Renal cortex interstitium (tissue), 15 donors: ENCODE measurements at places on chromosomes 13 and 19.
A peak's percentile ranks its signal among the peaks of the same experiment; 100 is the strongest.

- no peak for DNase-seq
Observed at GRCh38 chr19:39506944-39507714, 7.8 kb upstream of the SELENOV start.

- DNase-seq, result no peak
Observed at GRCh38 chr19:2727640-2727944, 6.4 kb upstream of the DIRAS1 start.

GRCh38 chr13:26541678-26542568 is 15.6 kb upstream of the WASF3 start:
- DNase-seq, result no peak

DNA sequence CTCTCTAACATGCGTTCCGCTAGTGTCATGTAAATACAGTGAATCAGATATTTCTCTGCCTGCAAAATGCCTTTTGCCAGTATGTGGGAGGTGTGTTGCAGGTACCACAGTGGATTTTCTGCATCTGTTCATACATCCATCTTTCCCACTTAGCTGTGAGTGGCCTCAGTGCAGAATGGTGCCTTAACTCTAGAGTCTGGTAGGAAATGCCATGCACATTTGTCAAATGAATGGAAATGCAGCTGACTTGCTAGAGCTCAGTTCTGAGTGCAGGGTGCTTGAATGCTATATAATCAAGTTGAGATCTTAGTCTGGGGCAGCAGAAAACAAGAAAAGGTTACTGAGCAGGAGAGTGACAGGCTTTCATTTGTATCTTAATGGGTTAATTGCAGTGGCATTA is 68.2 kb downstream of the LRCH1 start:
- no peak for DNase-seq

GRCh38 chr13:27028683-27029480 is 142.7 kb downstream of the USP12 start:
- DNase-seq, result no peak

DNA sequence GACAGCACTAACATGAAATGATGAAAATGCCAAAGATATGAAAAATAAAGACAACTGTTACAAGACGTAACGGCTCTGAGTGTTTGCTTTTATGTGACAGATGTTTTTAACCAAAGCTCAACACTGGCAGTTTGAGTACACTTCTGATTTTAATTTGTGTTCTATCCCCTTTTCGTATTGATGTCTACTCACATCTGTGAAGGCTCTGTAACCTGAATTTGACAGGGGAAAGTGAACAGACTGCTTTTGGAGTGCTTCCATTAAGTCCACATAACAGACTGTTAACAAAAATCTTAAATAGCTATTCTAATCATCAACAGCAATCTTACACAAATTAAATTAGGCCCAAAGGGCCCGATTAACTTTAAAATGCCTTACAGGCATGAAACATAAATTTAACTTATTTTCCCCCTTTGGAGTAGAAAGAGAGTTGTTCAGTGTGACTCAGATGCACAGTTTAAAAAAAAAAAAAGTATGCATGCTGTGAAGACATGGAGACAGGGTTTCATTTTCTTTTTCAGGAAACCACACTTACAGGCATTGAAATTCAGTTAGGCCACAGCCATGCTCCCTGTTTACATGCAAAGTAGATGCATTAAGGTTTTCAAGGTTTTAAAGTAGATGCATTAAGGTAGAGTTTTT is 16.3 kb upstream of the RNASEH2B start:
- DNase-seq, result no peak

DNA sequence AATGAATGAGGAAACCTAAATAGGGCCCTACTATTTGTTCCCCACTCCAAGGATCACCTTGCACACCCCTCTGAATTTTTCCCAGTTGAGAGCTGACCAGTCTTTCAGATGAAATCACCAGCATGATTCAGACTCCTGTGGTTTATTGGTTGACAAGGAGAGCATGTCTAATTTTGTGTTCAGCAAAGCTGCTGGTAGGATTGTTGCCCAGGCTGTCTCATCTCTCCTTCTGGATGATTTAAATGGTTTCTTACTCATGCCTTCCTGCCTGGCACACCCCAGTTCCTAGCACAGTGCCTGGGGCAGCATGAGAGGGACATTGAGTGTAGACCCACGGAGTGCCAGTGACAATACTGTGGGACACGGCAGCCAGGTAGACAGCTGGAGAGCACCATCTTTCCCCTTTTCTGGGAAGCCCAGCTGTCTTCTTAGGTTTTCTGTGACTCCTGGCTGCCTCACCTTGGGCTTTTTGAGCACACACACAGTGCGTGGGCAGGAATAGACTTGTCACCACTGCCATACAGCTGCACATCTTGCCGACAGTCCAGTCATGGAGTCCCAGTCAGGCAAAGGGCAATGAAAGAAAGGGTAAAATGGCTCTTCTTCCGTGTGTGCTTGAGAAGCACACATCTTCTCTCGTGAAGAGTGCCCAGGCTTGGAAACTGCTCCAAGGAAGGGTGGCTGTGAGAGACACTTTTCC is 12.3 kb downstream of the FGF9 start:
- DNase-seq, result no peak

DNA sequence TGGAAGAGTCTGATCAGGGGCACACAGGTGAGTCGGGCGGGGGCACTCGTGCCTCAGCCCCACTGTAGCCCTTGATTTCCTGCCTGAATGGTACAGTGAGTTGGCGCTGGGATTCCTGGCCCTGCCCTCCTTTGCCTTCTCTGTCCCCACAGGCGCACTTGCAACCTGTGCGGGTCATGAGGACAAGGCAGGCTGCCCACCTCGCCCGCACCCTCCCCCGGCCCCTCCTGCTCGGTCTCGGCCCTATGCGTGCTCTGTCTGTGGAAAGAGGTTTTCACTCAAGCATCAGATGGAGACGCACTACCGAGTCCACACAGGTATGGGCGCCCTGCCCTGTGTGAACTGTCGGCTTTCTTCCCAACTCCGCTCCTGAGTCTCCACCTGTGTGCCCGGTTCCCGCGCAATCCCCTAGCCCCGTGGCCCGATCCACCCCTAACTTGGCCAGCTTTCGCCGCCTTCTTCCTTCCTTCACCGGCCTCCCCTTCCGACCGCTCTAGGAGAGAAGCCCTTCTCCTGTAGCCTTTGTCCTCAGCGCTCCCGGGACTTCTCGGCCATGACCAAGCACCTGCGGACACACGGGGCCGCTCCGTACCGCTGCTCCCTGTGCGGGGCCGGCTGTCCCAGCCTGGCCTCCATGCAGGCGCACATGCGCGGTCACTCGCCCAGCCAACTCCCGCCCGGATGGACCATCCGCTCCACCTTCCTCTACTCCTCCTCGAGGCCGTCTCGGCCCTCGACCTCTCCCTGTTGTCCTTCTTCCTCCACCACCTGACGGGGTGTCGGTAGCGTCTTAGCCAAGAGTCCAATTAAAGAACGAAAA is 1.6 kb upstream of the KMT2B start:
- DNase-seq, result no peak

- no peak for DNase-seq
Observed at GRCh38 chr13:66443926-66444325, 786.2 kb downstream of the PCDH9 start.

DNA sequence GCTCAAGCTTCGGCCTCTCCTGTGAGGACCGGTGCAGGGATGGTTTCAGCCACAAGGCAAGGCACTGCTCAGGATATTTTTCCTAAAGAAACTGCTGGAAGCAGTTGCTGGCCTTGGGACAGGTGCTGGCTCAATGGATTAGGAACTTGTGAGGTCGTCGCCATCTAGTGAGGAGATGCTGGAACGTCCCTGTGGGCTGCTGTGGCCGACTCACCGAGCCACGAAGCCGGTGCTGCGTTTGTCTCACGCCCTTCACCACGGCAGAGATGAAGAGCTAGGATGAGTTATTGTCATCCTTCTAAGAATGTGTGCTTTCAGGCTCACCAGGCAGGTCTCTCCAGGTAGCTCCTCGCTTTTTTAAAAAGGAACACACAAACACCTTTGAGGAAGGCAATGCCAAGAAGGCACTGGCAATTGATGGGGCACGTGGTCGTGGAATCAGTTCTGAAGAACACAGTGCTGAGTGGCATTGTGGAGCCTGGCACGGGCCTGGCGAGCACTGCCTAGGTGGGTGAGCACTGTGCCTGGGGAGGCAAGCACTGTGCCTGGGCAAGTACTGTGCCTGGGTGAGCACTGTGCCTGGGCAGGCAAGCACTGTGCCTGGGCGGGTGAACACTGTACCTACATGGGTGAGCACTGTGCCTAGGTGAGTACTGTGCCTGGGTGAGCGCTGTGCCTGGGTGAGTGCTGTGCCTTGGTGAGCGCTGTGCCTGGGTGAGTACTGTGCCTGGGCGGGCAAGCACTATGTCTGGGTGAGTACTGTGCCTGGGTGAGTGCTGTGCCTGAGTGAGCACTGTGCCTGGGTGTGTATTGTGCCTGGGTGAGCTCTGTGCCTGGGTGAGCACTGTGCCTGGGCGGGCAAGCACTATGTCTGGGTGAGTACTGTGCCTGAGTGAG is 140.4 kb downstream of the TEX29 start:
- peak; percentile 39 for DNase-seq

DNA sequence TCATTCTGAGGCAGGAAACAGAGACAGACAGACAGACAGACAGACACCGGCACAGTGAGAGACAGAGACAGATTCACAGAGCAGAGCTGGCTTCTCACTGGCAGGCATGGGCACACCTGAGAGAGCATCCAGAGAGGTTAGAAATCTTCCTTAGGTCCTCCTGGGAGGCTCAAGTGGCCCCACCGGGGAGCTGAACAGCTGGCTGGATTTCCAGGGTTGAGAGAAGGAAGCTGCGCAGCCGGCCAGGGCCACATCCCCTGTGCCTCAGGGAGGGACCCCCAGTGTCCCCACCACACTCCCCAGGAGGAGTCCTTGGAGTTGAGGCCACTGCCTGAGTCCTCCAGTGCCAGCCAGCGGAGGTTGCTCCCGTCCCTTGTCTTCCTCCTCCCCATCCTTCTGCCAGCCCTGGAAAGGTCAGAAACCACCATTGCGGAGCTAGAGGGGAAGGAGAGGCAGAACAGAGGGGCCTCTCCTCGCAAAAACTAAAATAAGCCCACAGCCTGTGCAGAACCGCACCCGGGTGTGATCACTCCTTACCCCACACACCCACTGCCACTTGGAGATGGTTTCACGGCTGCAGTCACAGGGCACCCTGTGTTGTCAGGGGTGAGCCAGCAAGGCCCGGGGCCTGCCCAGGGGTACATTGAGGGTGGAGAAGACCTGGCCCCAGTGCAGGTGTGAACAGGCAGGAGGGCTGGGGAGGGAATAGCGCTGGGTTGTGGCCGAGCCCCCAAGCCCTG is 4.2 kb downstream of the FFAR3 start:
- no peak for DNase-seq

GRCh38 chr13:20588529-20589110 is 21.7 kb downstream of the IFT88 start:
- DNase-seq, result no peak

DNA sequence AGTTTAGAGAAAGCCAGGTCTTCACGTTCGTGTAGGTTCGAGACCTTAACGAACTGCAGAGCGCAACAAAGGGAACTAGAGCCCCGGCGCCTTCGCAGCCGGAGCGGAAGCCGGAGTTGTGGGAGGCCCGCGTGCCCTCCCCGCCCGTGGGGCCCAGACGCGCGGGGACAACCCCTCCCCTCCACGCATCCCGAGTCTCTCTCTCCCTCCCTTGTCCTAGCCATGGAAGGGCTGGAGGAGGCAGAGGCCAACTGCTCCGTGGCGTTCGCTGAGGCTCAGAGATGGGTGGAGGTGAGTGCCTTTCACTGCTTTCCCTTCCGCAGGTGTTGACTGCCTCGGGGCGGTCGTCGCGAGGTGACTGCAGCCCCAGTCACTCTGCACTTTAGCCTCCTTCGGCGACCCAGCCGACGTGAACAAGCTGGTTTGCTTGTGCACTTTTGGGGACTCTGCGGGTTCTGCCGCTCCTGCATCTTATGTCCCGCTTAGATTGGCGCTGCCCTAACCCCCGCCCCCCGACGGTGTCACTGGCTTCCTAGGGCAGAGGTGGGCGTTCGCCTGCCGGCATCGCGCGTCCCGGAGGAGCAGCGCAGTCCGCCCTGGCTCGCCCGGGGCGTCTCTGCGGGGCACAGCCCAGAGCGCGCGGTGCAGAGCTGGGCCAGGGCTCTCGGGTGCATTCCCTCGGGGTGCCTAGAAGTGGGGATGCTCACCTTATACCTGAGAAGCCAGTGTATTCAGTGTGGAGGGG is 478 bp downstream of the LMO7 start:
- DNase-seq, result no peak
